ENCODE measurements at places on chromosomes 16 and 17.

DNA sequence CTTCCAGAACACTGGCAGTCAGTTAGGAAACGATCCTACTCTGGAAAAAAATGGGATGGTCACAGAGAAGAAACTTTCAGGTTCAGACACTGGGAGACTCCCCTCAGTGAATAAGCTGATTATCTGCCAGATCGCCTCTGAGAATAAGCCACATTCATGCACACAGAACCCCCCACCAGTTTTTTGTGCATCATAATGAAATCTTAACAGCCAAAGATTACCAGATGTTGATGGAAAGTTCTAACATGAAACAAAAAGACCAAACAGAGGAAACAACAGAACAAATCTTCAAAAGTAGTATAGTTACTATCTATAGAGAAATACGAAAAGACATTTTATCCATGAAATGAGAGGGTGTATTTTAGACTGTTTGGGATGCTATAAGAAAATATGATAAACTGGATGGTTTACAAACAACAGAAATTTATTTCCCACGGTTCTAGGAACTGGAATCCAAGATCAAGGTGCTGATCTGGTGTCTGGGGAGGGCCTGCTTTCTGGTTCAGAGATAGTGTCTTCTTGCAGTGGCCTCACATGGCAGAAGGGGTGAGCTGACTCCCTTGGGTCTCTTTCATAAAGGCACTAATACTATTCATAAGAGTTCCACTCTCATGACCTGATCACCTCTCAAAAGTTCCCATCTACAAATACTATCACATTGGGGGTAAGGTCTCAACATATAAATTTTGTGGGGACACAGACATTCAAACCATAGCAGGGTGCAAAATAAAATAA, 8.0 kb upstream of the AMZ2 start:
- no peak for DNase-seq

- peak; percentile 55 for DNase-seq
These were observed 18.8 kb upstream of the ASGR2 start for GRCh38 chr17:7133424-7133823.

DNA sequence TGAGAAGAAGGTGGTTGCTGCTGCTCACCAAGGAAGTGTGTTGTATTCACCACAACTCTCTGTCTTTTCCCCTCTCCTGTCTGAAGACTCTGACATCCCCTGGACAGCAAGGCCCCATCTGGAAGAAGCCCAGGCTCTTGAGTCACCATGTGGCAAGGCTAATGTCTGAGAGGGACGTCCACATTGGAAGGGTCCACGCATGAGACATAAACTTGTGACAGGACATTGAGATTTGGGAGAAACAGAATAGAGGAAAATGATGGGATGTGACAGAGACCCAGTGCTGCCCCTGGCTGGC, 176.5 kb downstream of the IRF8 start:
- no peak for DNase-seq

GRCh38 chr17:68514831-68515635, 2.8 kb downstream of the PRKAR1A start:
- DNase-seq = no peak

DNA sequence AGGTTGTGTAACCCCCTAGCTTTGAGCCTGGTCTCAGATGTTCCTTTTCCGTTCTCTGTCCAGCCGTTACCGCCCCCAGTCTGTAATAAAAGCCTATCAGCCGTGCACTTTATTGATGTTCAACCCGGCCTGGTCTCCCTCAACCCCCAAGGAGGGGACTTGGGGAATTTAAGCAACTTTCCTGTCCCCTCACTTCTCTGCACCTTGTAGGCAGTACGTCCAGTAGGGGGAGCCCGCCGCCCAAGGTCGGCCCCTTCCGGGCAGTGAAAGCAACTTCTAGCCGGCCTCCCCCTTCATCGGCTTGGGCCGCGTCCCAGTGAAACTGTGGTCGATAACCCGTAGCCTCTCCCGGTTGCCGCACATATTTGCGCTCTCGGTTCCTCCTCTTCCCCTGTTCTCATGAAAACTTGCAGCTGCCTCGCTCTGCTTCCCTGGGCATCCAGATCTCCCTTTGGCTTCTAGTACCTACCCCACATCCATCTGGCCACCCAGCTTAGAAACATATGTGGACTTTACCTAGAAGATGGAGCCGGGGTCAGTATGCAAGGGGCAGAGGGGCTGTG, 7.9 kb downstream of the PNPO start:
- peak; percentile 81 for DNase-seq

DNA sequence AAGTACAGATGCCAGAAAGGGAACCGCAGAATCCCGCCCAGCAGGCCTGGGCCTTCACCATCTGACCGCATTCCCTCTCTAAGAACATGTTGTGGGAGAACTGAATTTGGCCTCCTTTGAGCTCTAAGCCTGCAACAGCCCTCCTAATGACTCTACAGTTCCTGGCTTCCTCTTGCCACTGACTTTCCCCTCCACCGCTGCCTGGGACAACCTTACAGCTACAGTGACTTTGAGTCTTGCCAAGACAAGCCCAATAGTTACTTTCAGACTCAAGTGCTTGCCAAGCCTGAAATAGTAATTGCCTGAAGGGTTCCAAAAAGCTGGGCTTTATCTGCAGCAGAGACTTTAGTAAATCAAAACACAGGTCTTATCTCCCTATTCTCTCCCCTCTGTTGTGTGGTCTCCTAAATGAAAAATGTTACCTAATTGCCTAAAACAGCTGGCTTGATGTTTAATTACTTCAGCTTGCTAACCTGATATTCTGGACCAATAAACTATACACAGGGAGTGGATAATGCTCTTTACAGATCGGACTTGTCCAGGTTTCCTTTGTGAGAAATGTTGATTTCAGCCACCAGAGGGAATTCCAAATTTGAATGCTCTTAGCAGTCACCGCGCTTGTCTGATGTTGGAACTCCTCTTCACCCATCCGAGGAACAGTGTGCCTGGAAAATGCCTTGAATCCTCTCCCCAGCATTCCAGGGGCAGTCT, 85.1 kb upstream of the TBX2 start:
- no peak for DNase-seq

- DNase-seq = no peak
These were observed 616.9 kb upstream of the SOX9 start for GRCh38 chr17:71503710-71504465.

DNA sequence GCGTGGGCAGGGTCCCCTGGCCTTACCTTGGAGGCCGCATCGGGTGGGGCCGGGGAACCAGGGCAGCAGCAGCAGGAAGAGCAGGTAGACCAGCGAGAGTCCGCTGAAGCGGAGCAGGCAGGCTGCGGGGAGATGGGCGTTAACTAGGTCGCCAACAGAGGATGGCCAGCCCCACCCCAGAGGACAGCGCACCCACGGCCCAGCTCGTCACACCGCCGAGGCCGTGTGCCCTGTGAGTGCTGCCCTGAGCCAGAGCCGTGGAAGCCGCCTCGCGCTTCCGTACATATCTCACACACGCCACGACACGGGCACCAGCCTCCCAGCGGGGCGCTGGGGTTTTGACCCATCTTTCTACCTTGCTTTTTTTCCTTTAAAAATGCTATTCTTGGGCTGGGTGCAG, 35.7 kb downstream of the PIEZO1 start:
- no peak for DNase-seq

GRCh38 chr17:42548070-42548837, 4.5 kb upstream of the HSD17B1 start:
- DNase-seq = peak; percentile 94

GRCh38 chr17:82285141-82285540, 11.6 kb upstream of the CSNK1D start:
- no peak for DNase-seq

GRCh38 chr16:64808474-64808873, 313.4 kb downstream of the CDH11 start:
- DNase-seq = no peak

- DNase-seq = peak; percentile 85
These were observed 517 bp downstream of the RUNDC1 start for GRCh38 chr17:42980766-42981397.

DNA sequence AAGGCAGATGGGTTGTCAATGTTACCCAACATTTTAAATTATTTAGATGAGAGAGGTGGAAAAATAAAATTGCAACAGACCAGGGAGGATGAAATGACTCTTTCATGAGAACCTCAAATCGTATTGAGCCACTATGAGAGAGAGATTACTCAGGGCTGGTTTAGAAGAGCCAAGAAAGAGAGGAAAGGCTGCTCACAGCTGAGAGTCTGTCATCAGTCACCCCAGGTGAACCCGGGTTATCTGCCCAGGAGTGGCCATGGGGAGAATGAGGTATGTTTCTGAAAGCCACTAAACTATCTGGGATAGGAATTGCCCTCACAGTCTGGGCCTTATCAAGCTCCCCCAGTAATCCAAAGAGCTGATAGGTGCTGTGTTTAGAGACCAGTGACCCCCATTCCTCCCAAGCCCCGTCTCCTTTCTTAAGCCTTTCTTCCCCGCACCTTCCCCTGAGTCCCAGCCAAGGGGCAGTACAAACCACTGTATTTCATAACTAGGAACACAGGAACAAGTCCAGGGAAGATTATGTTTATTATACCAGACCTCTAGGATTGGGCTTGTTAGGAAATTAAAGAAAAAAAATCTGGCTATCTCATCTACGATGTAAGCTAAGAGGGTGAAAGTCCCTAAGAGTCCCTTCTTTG, 158.9 kb upstream of the NOL11 start:
- DNase-seq = no peak

DNA sequence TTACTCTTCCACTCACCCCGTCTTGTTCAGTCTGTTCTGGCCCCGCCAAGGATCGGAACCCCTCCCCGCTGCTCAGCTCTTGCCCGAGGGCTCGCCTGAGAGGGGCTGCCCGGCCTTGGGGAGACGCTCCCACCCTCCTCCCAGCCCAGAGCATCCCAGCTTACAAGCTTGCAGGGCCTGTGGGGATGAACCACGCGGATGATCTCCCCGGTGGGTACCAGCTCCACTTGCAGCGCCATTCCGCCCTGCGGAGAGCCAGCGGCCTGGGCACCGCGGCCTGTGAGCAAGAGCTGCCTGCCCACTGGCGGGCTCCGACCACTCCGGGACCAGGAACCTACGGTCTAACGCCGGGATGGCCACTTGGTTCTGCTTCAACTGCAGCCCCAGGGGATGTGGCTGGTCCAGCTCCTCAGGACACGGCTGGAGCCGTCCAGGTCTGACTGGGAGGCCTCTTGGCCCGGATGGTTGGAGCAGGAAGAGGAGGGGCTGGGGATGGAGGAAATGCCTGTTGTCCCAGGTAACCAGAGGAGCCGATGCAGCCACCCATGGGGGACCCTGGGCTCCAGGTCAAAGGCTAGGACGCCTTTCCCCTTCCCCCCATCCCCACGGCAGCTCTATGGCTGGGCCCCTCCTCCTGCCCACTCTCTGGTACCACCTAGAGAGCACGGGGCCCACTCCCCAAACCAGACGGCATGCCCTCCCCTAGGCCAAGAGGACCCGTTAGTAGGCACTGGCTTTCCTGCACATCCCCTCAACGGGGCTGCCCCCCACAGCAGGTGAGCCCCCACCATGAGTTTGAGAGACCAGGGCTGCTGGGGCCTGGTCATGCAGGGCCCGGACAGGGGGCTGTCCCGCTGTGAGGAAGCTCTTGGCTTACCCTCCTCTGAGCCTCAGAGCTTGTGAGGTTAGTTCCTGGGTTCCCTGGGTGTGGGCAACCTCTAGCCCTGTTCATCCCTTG, at the start of gene MYO1C:
Gene MYO1C, minus strand, starts transcription at position 438 of the 958 bp plus-strand sequence. Its CDS starts 199 bp downstream, at position 239.
- no peak for DNase-seq

DNA sequence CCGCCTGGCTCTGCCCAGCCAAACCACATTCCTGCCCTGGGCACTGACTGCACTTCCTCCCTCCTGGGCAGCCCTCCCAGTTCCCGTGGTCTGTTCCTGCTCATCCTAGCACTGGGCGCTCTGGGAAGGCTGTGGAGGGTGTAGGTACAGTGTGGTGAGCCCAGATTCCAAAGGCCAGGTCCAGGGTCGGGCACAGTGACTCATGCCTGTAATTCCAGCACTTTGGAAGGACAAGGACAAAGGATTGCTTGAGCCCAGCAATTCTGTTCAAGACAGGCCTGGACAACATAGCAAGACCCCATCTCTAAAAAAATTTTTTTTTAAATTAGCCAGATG, 30.6 kb downstream of the C16orf74 start:
- no peak for DNase-seq

DNA sequence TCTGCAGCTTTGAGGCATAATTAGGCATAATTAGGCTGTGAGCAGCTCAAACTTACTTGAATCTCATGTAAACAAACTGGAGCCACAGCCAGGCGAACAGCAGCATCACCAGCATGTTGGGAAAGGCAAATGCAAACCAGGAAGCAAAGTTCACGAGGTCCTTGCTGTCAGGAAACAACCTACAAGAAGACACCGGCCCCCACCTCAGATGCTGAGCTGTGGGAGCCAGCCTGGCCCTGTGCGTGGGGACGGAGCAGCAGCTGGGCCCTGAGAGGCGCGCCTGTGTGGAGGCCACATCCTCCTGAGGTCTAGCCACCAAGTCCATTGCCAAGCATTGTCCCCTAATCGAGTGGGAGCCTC, 12.2 kb downstream of the SLC13A5 start:
- DNase-seq = no peak

DNA sequence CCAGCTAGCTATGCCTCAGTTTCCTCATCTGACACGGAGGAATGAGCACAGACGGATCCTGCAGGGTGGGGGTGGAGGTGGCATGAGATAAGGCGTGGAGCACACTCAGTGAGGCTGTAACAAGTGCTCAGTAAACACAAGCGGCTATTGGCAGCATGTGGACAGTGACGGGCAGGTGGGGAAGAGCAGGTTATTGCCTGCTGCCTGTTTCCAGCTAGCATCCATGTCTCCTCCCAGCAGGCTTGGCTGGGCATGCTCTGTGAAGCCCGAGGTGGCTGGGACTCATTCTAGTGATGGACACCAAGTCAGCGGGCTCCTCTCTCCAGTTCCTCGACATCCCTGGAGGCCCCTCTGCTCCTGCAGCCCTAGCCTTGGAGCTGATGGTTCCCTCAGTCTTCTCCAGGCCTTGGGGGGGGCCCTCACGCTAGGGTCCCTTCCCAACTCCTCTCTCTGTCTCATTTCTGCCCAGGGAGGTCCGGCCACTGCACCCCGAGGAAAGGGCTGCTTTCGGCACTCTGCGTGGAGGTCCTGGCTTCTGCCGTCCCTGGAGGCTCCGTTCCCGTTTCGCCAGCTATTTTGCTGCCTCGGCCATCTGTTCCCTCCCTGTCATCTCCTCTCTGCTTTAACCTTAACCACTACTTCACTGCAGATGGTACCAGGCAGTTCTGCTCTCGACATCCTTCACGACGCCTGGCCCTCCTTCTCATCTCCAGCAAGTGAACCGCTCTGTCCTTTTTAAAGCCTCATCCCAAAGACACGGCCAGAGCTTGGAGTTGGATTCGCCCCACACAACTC, 6.2 kb downstream of the RTN4RL1 start:
- no peak for DNase-seq

DNA sequence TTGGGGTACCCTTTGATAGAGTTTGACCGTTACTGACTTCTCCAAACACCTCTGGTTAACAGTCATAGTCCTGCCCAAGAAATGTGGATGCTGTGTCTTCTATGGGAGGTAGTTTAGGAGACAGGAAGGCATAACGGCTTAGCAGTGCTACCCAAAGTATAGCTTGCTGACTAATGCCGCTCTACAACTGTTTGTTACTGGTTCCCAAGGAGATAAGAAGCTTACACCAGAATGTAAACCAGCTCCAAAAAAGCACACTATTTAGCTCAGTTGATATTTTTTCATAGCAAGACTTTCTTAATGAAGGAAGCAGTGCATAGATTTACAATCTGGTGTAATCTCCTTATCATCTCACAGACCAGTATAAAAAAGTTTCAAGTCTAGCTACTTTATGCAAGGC, 95.7 kb downstream of the HS3ST3B1 start:
- no peak for DNase-seq
